ENCODE measurements at places on chromosomes 6 and 20.

GRCh38 chr6:6333501-6333900 is 13.0 kb upstream of the F13A1 start:
- no peak for DNase-seq

DNA sequence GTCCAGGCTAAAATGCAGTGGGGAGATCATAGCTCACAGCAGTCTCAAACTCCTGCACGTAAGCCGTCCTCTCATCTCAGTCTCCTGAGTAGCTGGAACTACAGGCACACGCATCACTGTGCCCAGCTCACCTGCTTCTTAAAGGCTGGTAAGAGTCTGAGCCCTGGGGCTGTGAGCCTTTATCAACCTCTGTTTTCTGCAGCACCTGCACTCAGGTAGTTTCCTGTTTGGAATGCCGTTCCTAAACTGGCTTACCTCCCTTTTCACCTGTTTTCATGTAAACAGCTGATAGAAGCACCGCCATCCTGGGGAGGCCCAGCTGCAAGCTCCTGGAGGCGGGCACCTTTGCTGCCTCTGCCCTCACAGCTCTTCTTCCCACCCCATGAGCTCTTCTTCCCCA is 45.4 kb downstream of the SLC24A3 start:
- no peak for DNase-seq

DNA sequence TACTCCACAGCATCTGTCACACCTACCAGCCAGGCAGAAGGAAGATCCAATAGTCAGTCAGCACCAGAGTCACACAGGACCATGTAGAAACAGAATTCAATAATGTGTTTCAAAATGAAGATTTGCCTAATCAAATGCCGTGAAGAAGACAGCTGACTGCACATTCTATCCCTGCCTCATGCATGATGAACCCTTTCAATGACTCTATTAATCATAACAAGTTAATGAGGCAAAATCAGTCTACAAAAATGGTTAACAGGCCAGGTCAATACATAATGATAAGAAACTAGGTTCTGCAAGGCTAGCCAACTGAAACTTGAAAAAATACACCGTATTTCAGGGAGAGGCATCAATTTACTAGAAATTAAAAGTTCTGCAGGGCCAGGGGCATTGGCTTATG is 6.7 kb upstream of the PNRC1 start:
- no peak for DNase-seq

GRCh38 chr6:141460743-141461484 is 671.8 kb upstream of the GJE1 start:
- no peak for DNase-seq

- no peak for DNase-seq
Measured at GRCh38 chr6:144931172-144932035, 646.3 kb downstream of the UTRN start.

- no peak for DNase-seq
Measured at GRCh38 chr6:56245903-56246351, 1.5 kb downstream of the COL21A1 start.

DNA sequence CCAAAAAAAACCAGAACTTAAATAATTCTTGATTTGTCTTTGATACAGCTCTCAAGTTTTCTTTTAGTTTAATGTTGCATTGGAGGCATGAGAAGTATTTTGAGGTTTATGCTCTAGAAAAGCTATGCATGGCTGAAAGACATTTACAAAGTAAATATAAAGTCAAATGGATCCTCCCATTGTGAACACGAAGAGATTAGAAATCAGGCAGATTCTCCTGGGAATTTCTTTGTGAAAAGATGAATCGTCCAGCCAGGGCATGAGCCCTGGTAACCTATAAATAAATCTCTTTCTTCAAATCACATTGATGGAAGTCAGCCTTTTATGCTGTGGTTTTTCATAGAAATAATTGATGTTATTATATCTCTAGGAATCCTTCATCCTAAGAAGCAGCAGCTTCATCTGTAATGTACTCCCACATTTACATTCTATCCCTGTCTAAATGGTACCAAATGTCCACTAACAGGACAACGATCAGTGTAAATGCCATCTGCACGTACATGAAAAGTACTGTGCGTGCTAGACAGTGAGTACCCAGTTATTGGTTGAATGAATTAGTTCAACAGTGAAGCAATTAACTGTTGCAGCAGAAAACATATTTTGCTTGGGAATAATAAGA is 143.6 kb downstream of the ALDH8A1 start:
- no peak for DNase-seq

GRCh38 chr20:47781632-47782031 is 3.6 kb downstream of the SULF2 start:
- DNase-seq, result no peak

DNA sequence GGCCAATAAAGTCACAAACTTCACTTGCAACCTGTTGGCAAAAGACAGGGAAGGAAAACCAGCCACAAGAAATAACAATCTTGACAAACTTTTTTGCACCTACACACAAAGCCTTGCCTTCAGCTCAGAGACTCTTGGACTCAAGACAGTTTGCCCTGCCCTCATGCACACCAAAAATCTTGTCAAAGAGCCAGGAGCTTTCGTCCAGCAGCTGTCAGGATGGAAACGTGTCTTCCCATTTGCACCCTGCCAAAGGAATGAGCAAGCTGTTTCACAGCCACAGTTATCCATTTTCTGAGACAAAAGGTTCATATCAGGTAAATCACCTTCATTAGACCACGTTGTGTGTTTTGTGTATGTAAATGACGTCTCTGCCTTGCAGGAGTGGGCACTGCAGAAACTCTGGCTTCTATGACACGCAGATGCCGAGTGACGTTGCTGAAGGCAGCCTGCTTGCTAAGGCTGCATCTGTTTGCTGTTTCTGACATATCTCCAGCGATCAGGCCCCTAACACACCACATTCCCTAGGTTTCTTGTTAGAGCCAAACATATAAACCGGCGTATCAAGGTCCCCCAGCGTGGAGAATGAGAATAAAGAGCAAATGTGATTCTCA is 193.4 kb downstream of the SYNDIG1 start:
- DNase-seq, result no peak

- no peak for DNase-seq
Measured at GRCh38 chr20:16930656-16931055, 182.5 kb downstream of the OTOR start.

- DNase-seq, result no peak
Measured at GRCh38 chr20:4896971-4897497, 104.3 kb downstream of the SLC23A2 start.

DNA sequence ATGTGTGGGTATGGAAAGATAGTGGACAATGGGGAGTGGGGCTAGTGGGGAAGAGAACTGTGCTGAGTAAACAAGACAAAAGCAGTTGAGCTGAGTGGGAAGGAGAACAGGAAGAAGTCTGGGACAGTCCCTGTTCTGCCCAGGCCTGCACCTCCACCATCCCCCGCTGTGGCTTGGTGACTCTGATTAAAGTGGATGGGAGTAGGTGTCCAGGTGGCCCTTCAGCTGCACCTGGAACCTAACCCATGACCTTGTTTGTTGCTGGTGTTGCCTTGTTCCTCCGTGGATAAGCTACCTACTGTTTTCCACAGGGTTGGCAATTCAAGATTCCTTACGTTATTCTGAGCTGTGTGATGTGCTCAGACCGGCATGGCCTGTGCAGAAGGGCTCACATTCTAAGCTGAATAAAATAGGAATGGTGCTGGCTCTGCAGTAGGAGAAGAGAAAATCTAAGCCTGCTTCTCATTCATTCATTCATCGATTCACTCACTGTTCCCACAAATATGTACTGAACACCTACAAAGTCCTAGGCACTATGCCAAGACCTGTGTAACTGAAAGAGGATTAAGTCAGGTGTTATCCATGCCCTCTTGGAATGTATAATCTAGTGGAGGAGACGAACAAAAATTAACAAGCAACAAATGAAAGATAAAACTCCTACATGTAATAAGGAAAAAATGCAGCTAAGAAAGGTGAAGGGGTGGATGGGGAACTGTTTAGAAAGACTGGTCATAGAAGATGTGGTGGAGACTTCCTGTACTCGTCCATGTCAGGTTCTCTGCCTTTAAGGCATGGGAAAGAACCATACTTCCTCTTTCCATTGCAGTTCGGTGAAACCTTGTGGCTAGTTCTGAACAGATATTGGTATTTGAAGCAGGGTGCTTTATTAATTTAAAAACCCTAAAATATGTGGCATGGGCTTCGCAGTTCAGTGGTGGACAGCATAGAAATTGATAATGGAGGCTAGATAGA is 10.1 kb upstream of the CALHM6 start:
- DNase-seq, result no peak

DNA sequence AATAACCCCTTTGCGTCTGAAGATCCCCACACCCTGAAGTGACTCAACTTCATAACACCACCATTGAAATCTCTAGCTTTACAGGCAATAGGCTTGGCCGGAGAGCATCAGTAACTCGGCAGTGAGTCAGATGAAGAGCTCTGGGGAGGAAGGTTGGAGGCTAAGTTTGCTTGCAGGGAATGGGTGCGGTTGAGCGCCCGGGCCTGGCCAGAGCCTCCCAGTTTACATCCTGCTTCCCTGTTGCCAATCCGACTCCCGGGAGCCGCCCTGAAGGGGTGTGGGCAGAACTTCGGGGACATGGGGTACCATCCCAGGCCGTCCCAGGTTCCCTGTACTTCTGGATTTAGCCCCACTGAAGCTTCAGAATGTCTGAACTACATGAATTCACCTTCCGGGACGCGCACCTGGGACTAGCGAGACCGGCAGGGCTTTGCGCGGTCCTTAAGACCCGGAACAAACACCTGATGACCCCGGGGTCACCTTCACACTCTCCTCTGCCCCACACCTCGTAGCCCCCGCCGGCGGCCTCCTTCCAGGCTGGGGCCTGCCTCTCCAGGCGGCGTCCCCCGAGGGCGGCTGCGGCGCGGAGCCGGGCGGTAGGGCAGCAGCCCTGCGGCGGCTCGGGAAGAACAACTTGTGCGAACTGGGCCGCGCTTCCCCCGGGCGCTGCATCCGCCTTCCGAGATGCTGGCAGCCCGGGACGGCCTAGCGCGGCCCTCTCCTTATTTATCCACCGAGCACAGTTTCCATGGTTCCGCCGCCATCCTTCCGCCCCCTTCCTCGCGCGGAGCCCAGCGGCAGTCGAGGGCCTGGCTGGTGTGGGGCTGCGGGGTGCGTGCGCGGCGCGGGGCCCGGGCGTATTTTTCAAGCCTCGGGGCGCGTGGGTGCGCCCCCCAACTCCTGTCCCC is 56.6 kb upstream of the RREB1 start:
- no peak for DNase-seq

GRCh38 chr6:69918813-69919475 is 52.6 kb downstream of the COL19A1 start:
- DNase-seq, result no peak

DNA sequence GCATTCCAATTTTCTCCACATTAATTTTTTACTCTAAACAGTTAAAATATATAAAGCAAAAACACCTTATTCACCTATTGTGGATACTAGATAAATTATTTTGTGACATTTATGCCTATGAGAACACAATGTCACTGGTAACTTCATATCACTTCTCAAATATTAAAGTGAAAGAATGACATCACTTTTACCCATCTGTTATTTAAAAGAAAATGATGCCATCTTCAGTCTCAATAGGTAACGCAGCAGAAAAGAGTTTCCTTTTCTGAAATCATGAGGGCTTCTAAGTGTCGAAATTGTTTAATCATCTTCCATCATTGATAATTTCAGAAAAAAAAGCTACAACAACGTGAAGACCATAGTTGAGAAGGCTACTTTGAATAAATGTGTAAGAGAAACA is 2.9 kb downstream of the HAO1 start:
- no peak for DNase-seq

GRCh38 chr20:2755451-2756055 is 44.9 kb downstream of the CPXM1 start:
- no peak for DNase-seq

DNA sequence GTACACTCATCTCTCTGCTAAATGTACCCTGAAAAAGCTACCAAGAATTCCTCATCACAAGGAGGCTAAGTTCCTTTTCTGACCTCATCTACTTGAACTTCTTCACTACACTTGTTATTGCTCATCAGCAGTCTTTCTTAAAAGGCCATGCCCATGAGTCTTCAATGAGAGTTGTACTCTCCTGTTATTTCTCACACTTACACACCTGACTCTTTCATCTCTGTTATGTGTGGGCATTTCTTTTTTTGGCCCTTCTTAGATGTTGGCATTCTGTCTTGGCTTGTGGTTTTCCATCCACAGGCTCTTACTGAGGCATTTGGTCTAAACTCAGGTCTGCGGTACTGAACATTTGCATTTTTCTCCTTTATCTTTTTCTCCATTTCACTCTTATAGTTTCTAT is 10.7 kb upstream of the SLC17A1 start:
- DNase-seq, result no peak

- DNase-seq, result no peak
Measured at GRCh38 chr20:14643146-14643545, 305.7 kb upstream of the FLRT3 start.

GRCh38 chr20:31517373-31517772 is 3.1 kb downstream of the HM13 start:
- no peak for DNase-seq

DNA sequence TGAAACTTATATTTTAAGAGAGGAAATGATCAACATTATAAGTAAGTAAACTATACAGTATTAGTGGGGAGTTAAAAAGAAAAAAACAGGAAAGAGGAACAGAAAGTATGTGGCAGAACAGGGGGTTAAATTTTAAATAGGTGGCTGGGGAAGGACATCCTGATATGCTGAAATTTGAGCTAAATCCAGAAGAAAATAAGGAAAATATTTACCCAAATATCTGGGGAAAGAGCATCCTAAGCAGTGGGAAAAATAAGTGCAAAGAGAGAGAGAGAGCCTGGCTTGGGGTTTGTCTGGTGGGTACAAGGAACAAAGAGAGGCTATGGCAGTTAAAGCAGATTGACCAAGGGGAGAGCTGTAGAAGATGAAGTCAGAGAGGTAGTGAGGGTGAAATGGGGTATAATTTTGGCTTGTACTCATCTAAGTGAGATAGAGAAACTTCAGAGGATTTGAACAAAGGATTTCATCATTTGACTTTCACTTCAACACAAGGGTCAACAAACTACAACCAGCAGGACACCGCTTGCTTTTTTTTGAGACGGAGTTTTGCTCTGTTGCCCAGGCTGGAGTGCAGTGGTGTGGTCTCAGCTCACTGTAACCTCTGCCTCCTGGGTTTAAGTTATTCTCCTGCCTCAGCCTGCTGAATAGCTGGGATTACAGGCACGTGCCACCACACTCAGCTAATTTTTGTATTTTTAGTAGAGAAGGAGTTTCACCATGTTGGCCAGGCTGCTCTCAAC is 328.4 kb upstream of the CNR1 start:
- no peak for DNase-seq

GRCh38 chr20:35718972-35719635 is 19.9 kb downstream of the ROMO1 start:
- DNase-seq, result no peak

DNA sequence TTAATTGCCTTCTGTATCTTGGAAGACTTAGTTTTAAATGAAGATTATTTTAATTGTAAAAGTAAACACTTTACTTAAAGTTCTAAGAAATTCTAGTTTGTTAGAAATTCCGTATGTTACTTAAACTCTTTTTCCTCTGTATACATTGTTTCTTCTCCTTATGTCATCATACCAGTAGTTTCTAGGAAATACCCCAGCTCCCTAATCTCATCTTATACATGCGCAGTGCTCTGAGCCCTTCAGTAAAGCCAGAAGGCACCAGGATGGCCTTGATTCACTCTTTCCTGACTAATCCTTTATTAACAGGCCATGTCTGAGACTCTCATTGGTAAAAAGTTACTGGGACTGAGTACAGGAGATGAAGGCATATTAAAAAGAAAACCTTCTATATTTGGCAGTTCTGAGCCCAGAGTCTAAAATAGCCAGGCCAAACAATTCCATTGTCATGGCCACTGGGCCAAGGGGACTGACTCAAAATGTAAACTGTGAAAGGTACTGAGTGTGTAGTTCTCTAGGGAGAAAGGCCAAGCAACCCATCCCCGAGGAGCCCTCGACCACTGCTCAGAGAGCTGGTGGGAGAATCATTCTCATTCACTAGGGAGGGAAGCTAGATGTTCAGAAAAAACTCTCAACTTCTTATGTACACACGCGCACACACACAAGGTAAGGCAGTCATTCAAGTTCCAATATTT is 25.0 kb downstream of the SLC22A1 start:
- DNase-seq, result no peak

Measured in activated CD4-positive, CD25-positive, alpha-beta regulatory T cell (primary cell).